ENCODE measurements at places on chromosomes 16 and 17. TPM values are rescaled to one million over a fixed set of nuclear protein-coding genes. Genes with fewer than 3 reads are reported as not detected.

SLC2A4 gene
- 1.3 TPM for total RNA-seq

SLC5A10 gene
- total RNA-seq, result not detected

DNA sequence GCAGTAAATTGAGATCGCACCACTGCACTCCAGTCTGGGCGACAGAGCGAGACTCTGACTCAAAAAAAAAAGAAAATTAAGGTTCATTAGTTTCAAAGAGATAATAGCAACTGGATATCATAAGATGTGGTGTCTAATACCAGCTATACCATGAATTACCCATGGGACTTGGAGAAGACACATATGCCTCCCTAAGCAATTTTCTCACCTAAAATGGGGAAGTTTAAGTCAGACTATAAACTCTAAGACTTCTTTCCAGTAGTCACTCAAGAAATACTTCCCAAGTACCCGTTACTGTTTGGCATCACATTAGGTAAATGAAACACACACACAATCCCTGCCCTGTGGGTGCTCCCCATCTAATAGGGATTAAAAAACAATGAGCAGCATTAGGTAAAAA lies 22.6 kb downstream of the SMURF2 start:
- no peak overlapping the region for H3K27ac ChIP-seq
- H3K36me3 ChIP-seq, result no peaks in the 10 kb centered on the region
- DNase-seq, result no peak
- H3K4me3 ChIP-seq, result no peak overlapping the region
- no peaks in the 10 kb centered on the region for H3K27me3 ChIP-seq

GRCh38 chr17:77420804-77421629 lies 280.2 kb downstream of the SEC14L1 start:
- DNase-seq, result peak; percentile 100
- peak overlapping the region; percentile 57 for H3K27ac ChIP-seq
- peaks cover 64% of the 10 kb centered on the region for H3K4me1 ChIP-seq
- H3K4me3 ChIP-seq, result peak overlapping the region; percentile 6
- H3K36me3 ChIP-seq, result peaks cover 5% of the 10 kb centered on the region

DNA sequence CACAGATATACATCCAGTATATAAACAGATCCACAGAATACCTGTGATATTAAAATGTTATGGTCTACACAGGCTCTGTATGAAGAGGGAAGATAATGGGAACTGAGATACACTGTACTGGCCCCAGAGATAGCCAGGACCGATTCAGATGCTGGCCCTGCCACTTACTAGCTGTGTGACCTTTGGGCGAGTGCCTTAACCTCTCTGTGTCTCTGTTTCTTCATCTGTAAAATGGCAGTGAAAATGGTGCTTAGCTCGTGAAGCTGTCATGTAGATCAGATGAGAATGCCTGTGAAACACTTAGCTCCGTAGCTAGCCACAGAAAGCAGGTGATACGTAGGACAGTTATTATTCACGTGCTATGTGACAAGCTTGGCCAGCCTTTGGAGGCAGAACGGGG lies 22.2 kb downstream of the NKD1 start:
- H3K4me3 ChIP-seq, result no peak overlapping the region
- peaks cover 18% of the 10 kb centered on the region for H3K27me3 ChIP-seq
- H3K4me1 ChIP-seq, result no peaks in the 10 kb centered on the region
- H3K36me3 ChIP-seq, result no peaks in the 10 kb centered on the region
- DNase-seq, result no peak

DNA sequence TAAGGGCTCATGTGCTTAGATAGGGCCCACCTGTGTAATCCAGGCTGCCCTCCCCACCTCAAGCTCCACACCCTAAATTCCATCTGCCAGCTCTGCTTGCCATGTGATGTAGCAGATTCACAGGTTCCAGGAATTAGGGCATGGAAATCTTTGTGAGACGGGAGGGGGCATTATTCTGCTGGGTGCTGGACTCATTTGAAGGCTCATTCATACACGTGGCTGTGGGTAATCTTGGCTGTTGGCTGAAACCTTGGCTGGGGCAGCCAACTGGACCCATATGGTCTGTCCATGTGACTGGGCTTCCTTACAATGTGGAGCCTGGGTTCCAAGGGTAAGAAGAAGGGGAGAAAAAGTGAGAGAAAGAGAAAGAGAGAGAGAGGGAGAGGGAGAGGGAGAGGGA lies 115.1 kb downstream of the CYLD start:
- no peak overlapping the region for H3K4me3 ChIP-seq
- H3K36me3 ChIP-seq, result no peaks in the 10 kb centered on the region
- H3K27me3 ChIP-seq, result no peaks in the 10 kb centered on the region
- H3K4me1 ChIP-seq, result peaks cover 6% of the 10 kb centered on the region
- no peak overlapping the region for H3K27ac ChIP-seq
- no peak for DNase-seq

LITAFD gene
- not detected for total RNA-seq

SLC47A1 gene
- not detected for total RNA-seq

GRCh38 chr16:2825049-2825742 lies 4.9 kb upstream of the ZG16B start:
- H3K4me3 ChIP-seq, result no peak overlapping the region
- H3K27ac ChIP-seq, result no peak overlapping the region
- no peaks in the 10 kb centered on the region for H3K36me3 ChIP-seq
- DNase-seq, result no peak
- H3K4me1 ChIP-seq, result no peaks in the 10 kb centered on the region
- H3K27me3 ChIP-seq, result peaks cover 23% of the 10 kb centered on the region

DNA sequence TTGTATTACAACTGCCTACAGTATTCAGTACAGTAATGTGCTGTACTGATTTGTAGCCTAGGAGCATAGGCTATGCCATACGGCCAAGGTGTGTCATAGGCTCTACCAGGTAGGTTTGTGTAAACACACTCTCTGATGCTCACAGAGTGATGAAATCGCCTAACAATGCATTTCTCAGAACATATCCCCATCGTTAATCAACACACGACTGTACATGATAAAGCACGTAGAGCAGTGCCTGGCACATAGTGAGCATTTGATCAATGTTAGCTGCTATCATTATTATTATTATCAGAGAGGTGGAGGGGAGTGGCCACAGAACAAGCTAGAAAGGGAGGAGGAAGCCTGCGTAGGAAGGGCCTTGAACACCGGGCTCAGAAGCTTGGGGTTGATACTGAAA lies 81.1 kb upstream of the LHX1 start:
- H3K4me1 ChIP-seq, result peaks cover under 1% of the 10 kb centered on the region
- H3K36me3 ChIP-seq, result no peaks in the 10 kb centered on the region
- no peak overlapping the region for H3K27ac ChIP-seq
- DNase-seq, result no peak

DNA sequence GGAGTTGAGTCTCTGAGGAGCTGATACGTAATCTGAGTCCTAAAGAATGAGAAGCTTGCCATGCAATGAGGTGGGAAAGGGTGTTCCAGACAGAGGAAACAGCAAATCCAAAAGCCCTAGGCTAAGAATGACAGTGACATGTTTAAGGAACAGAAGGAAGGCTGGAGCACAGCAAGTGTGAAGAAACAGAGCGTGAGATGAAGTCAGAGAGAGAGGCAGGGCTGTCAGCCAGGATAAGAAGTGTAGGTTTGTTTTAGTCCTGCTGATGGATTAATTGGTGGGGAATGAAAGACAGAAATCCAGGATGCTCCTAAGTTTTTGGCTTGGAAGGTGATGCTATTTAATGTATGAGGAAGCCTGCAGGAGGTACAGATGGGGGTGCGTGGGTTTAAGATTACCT lies 14.5 kb downstream of the MMP28 start:
- no peak for DNase-seq
- peaks cover 47% of the 10 kb centered on the region for H3K27me3 ChIP-seq
- no peak overlapping the region for H3K27ac ChIP-seq
- H3K4me3 ChIP-seq, result no peak overlapping the region

DNA sequence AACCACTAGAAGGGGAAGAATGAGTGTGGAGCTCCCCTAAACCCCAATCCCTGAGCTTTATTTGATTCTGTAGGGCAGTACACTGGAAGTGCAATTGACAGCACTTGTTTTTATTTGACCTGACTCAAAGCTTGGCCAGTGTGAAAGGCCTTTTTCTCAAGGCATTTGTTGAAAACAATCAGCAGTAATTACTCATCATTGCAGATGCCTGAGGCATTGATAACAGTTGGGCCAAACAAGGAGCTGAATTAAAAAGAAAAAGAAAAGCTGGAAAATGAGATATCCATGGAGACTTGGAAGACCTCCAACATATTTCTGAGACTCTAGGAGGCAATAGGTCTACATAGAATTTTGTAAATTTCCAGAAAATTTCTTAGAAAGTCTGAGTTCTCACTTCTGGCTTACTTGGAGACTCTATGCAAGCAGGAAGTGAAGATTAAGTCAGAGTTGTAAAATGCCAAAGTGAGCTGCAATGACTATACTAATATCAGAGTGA lies 200.8 kb upstream of the KCNJ16 start:
- no peaks in the 10 kb centered on the region for H3K4me1 ChIP-seq
- no peaks in the 10 kb centered on the region for H3K27me3 ChIP-seq
- no peak overlapping the region for H3K4me3 ChIP-seq
- H3K27ac ChIP-seq, result no peak overlapping the region

DNA sequence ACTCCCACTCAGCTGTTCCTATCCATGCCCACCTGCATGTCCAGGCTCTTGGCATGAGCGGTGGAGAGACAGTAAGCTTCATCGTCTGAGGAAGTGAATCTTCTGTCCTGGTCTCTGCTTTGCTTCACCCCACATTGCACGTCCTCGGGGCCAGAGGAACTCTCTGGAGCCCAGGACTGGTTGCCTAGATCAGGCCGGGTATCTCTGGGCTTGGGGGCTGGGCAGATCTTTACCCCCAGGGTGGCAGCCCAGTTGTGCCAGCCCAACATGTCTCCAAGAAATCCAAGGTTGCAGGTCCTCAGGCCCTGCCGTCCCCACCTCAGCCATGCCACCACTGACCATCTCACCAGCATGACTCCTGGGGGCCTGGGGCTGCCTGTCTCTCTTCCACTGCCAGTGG lies 58.3 kb downstream of the BEAN1 start:
- DNase-seq, result no peak
- H3K36me3 ChIP-seq, result no peaks in the 10 kb centered on the region

DNA sequence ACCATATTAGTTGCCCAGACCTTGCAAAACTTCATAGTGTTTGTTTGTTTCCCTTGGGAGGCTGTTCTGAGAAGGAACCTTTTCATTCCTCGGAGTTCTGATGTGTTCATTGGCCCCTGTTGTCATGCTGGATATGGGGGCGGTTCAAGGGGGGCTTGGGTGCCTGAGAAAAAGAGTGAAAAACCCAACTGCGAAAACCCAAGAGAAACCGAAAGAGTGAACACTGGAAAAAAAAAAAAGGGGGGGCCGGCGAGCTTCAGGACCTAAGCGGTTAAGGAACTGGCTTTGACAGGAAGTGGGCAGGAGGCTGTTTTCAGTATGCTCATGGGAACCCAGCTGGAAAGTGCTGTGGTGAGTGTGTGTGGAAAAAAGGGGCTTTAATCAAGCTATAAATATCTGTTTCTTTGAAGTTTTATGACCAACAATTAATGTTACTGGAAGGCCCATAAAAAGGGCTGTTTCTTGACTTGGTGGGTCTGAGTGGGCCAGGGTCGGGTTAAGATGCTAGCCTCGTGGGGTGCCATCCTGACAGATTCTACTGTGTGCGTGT lies 510.7 kb downstream of the MAF start:
- no peak overlapping the region for H3K27ac ChIP-seq
- no peaks in the 10 kb centered on the region for H3K36me3 ChIP-seq
- H3K27me3 ChIP-seq, result no peaks in the 10 kb centered on the region
- no peaks in the 10 kb centered on the region for H3K4me1 ChIP-seq

GRCh38 chr16:29747947-29748759 lies 2.4 kb upstream of the C16orf54 start:
- H3K4me3 ChIP-seq, result no peak overlapping the region
- DNase-seq, result no peak
- no peaks in the 10 kb centered on the region for H3K36me3 ChIP-seq
- H3K27ac ChIP-seq, result no peak overlapping the region
- H3K4me1 ChIP-seq, result no peaks in the 10 kb centered on the region

- DNase-seq, result peak; percentile 97
- H3K4me1 ChIP-seq, result peaks cover 60% of the 10 kb centered on the region
- peaks cover 26% of the 10 kb centered on the region for H3K36me3 ChIP-seq
- no peaks in the 10 kb centered on the region for H3K27me3 ChIP-seq
- H3K27ac ChIP-seq, result peak overlapping the region; percentile 73
Observed at GRCh38 chr17:21194226-21194625, 19.7 kb downstream of the TMEM11 start.

SMPD3 gene
- 0.04 TPM for total RNA-seq

MAFG gene
- 27.3 TPM for total RNA-seq

- no peaks in the 10 kb centered on the region for H3K27me3 ChIP-seq
- no peak for DNase-seq
- H3K4me1 ChIP-seq, result peaks cover 23% of the 10 kb centered on the region
- H3K36me3 ChIP-seq, result no peaks in the 10 kb centered on the region
- no peak overlapping the region for H3K27ac ChIP-seq
- H3K4me3 ChIP-seq, result no peak overlapping the region
Observed at GRCh38 chr17:50684612-50685333, 22.9 kb downstream of the ANKRD40 start.

- H3K27me3 ChIP-seq, result no peaks in the 10 kb centered on the region
- H3K4me3 ChIP-seq, result no peak overlapping the region
- DNase-seq, result no peak
- no peaks in the 10 kb centered on the region for H3K4me1 ChIP-seq
- H3K36me3 ChIP-seq, result no peaks in the 10 kb centered on the region
Observed at GRCh38 chr16:79184464-79185030, 416.0 kb downstream of the MAF start.

TBC1D3L gene
- total RNA-seq, result 5.6 TPM

GRCh38 chr16:11092788-11093571 lies 148.6 kb downstream of the CLEC16A start:
- no peak overlapping the region for H3K27ac ChIP-seq
- H3K27me3 ChIP-seq, result no peaks in the 10 kb centered on the region
- no peaks in the 10 kb centered on the region for H3K36me3 ChIP-seq

- H3K4me1 ChIP-seq, result no peaks in the 10 kb centered on the region
- no peak for DNase-seq
- H3K36me3 ChIP-seq, result no peaks in the 10 kb centered on the region
Observed at GRCh38 chr16:17348042-17348783, 122.5 kb downstream of the XYLT1 start.

DNA sequence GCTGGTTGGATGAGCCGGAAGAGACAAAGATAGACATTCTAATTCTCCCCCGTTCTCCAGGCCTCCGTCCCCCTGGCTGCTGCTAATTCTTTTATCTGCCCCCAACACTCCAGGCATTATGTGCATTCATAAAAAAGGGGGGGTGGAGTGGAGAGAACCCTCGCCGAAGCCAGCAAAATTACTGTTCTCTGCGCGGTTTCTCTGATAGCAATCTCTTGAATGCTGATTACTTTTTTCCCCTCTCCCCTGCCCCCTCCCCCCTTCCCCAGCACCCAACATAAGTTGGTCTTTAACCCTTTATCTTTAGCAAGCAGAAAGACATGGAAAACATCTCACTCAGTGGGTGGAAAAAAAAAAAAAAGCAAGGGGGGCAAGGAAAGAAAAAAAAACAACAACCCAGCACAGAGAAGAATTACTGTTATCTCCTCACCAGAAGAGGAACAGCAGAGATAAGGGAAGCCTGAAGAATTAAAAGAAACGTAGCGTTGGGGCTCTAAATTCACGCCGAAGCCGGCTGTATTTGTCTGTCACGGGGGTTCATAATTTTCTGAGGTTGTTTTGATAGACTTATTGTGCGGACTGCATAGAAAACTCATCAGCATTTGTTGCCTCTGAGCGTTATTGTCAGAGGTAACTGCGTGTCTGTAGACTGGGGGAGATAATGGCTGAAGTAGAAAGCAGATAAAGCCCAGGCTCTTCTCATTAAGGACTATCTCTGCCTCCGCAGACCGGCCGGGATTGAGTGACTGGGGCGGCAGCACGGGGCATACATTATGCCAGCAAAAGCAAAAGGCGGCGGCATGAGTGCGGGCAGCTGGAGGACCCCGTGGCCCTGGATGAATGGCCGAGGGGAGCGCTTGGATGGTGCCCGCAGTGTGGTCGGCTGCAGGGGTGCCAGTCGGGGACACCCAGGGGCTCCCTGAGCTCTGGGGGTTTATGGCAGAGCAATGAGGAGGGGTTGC lies 126.9 kb downstream of the MRM1 start:
- no peak overlapping the region for H3K4me3 ChIP-seq
- H3K27ac ChIP-seq, result no peak overlapping the region
- no peaks in the 10 kb centered on the region for H3K4me1 ChIP-seq
- H3K36me3 ChIP-seq, result no peaks in the 10 kb centered on the region
- peaks cover 11% of the 10 kb centered on the region for H3K27me3 ChIP-seq
